HFFc6 (cell line): ENCODE measurements at places on chromosomes 4 and X. TPM values are rescaled to one million over a fixed set of nuclear protein-coding genes. Genes with fewer than 3 reads are reported as not detected.

Gene CPLX1
- 0.09 to 0.27 TPM (median 0.12 TPM) in 3 replicates for total RNA-seq

Gene GPC4
- total RNA-seq: not detected in 3 replicates

Gene GAB3
- total RNA-seq: 0.09 to 0.50 TPM in 2 of 3 replicates, not detected in the other

Gene NEXMIF
- total RNA-seq: not detected in 2 replicates

Gene TRIM75
- total RNA-seq: not detected in 3 replicates

Gene SSX4
- total RNA-seq: not detected in 3 replicates

DNA sequence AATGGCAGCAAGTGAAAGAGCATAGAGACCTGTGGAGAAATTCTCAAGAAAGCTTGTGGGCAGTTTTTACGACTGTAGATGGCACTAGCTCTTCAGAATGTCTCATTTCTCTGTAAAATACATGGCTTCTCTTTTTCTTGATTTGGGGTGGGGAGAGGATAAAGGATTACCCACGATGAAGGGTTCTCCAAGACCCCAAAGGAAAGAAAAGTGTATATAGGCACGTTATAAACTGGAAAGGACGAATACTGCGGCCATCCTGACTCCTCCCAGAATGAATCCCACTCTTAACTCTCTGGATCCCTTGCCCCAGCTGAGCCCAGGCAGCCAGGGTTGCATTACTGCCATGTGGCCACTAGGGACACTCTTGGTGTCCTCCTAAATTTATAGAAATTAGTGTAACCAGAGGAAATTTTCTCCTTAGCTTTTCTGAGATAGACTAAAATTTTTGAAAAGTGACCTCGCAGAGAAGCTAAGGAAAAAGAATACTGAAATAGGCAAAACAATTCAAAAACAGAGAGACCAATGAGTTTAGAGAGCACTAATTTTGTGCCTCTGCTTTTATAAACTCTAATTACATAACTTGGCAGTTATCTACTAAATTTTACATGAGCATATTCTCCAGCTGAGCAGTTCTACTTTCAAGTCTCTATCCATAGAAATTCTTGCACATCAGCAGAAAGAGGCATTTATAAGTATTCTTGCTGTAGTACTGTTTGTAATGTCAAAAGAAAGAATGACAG is 37.8 kb upstream of the PCDH19 start:
- peak; percentile 8 for DNase-seq

- no peak for DNase-seq
Observed at GRCh38 chr4:101055392-101055791, 291.9 kb downstream of the PPP3CA start.

DNA sequence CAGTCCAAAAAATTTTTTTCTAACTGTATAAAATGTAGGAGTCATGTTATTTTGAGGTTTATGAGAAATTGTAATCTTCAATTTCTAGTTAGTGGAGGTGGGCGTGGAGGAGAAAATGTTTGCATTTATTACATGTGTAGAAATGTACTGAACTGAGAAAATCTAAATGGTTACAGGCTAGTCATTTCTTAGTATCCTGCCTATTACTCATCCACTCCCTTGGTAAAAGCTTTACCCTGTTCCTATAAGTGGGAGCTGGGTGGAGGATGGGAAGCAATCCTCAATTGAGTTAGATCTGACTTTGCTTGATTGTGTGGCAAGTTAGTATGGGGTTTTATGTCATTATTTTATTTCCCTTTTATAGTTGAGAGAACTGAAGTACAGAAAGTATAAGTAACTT is 73.8 kb downstream of the POLA1 start:
- no peak for DNase-seq

- DNase-seq: peak; percentile 61
Observed at GRCh38 chr4:153296040-153296823, 48.3 kb upstream of the MND1 start.

DNA sequence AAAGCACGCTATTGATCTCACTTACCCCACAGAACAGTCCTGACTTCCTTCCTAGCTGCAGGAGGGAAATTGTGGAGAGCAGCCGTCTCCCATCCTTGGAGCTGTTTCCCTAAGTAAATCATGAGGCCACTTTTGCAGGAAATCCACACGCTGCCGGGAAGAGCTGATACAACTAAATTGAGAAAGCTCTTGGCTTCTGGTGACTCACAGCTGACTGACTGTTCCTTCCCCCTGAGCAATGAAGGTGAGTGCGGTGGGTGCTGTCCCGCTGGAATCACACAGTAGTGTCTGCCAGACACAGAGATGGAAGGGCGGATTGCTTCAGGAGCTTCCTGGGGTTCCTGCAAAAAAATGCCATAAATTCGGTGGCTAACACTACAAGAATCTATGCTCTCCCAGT is 268.9 kb downstream of the ASMT start:
- DNase-seq: no peak

DNA sequence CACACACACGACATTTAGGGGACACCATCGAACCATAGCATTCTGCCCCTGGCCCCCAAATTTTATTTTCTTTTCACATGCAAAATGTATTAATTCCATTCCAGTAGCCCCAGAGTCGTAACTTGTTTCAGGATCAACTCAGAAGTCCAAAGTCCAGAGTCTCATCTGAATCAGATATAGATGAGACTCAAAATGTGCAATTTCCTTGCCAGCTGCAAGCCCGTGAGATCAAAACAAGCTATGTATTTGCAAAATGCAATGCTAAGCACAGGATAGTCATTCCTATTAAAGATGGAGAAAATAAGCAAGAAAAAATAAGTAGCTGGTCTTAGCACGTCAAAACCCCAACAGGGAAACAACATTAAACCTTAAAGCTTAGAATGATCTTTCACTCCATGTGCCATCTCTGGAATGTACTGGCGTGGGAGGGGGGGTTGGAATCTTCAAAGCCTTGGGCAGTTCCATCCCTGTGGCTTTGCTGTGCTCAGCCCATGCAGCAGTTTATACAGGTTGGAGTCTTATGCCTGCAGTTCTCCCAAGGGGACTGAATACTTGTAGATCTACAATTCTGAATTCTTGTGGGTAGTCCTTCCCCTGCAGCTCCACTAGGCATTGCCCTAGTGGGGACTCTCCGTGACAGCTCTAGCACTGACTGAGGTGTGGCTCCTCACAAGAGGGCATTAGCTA is 47.7 kb upstream of the SYTL5 start:
- DNase-seq: no peak

DNA sequence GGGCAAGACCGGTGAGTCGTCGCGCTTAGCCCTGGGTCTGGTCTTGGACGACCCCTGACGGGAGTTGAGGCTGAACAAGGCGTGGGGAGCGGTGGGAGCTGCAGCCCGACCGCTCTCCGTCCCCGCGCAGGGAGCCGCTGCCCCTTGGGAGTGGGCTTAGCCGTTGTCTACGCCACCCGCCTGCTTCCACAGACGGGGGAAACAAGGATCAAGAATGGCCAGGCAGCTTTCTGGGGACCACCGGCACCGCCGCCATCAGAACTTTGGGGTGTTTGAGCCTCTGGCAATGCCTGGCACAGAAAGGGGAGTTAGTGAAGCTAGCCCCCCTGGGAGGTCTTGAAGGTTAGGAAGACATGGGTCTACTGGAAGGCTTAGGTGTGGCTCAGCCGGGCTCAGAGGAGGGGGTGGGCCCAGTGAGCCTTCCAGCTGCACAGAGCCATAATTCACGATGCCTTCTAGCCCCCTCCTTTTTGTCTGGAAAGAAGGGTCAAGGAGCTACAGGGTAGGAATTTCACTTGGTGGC is 583 bp downstream of the RASL11B start:
- DNase-seq: no peak

GRCh38 chr4:8507196-8507570 is 66.6 kb downstream of the TRMT44 start:
- no peak for DNase-seq

- no peak for DNase-seq
Observed at GRCh38 chrX:71978164-71978563, 67.5 kb downstream of the NHSL2 start.

- DNase-seq: no peak
Observed at GRCh38 chr4:70179811-70180210, 15.7 kb upstream of the ODAM start.

DNA sequence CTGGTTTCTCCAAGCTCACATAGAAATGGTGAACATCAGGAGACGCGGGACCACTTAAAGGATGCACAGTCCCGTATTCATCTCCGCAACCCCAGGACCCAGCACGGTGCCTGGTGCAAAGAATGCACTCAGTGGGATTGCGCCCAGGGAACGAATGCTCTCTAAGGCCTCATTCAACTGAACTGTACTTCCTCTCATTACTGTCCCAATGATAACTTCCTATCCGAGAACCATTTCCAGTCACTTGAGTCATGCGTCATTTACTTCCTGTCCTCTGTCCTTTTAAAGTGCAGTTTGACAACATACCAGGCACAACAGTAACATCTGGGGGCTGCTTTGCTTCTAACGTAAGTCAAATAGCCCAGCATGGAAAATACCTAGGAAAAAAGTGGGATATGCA is 75.7 kb downstream of the RBM47 start:
- DNase-seq: no peak

DNA sequence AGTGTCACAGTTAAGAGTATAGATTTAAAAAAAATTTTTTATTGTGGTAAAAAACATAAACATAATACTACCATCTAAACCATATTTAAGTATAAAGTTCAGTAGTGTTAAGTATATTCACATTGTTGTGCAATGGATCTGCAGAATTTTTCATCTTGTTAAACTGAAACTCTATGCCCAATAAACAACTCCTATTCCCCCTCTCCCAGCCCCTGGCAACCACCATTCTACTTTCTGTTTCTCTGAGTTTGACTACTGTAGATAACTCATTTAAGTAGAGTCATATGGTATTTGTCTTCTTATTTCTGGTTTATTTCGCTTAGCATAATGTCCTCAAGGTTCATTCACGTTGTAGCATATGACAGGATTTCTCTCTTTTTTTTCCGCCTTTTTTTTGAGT is 112.4 kb downstream of the PTTG2 start:
- DNase-seq: no peak

DNA sequence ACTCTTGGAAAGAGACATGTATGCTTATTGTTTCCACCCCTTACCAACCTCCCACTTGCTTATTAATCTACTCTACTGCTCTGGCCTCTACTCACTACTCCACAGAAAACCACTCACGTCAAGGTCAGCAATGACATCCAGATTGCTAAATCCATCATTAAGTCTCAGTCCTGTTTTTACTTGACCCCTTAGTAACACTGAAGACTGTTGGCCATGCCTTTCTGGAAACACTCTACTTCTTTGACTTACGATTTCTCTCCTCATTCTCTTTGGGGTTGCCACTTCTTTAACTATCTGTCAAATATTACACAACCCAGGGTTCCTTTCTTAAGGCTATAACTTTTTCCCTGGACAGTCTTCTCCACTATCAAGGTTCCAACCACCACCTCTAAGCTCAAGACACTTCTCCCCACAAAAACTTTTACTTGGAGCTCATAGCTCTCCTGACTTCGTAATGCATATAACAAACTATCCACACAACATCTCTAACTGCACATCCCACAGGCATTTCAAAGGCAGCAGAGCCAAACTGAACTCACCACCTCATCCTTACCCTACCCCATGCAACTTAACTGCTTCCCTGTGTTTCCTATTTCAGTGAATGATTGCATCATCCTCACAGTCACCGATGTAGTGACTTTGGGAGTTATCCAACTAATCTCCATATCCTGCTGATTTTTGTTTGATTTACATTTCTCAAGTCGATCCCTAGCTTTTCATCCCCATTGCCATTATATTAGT is 15.8 kb upstream of the MAGEA4 start:
- peak; percentile 30 for DNase-seq

DNA sequence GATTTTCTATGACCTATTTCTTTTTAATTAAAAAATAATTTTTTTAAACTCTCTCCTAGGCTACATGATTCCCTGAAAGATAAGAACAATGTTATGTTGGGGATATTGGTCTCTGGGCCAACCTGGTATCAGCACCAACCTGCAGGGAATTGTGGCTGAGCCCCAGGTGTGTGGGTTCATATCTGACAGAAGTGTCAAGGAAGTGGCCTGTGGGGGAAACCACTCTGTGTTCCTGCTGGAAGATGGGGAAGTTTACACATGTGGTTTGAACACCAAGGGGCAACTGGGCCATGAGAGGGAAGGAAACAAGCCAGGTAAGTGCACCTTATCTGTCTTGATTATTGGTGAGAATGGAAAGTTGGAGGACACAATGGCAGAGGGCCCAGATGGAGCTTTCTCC is 13.5 kb downstream of the HERC3 start:
- no peak for DNase-seq

GRCh38 chr4:184115399-184115798 is 102.3 kb downstream of the ENPP6 start:
- DNase-seq: no peak

DNA sequence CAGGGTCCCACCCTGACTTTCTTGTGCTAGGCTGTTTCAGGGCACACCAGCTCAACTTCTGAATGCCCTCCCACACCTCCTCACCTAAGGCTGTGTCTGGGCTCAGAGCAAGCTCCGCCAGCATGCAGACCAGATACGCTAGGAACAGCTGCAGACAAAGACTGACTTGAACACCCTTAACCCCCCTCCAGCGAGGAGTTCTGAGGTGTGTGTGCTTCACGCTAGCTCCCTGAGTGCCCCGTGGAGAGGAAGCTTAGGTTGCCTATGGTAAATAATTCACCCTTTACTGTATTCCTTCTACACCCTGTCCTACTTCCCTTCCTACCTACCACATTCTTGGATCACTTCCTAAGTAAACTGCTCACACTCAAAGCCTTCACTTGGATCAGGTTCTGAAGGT is 115.0 kb downstream of the VCX3B start:
- no peak for DNase-seq

- DNase-seq: no peak
Observed at GRCh38 chr4:108049406-108049805, 59.7 kb downstream of the HADH start.

- DNase-seq: no peak
Observed at GRCh38 chr4:7013175-7013574, 30.0 kb upstream of the TADA2B start.

DNA sequence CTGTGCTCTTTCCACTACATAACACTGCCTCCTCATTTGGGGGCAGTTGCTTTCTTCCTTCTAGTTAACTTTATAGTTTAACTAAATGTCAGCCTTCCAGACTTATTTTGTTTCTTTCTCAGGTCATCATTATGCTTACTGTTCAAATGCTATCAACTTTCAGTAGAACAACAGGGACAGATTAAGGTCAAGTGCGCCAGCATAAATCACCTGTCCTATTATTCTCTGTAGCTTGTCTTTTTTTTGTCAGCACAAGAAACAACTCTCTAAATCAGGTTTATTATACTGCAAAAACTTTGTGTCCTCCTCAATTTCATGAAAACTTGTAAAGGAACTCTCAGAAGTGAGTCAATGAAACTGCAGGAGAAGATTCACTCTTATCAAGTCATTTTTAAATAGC is 19.6 kb downstream of the SPANXA2 start:
- no peak for DNase-seq
